ENCODE measurements at places on chromosomes 7 and 10.
A peak's percentile ranks its signal among the peaks of the same experiment; 100 is the strongest.

- peak overlapping the region; percentile 80 for H3K27ac ChIP-seq
- no peaks in the 10 kb centered on the region for H3K36me3 ChIP-seq
- peak; percentile 97 for DNase-seq
- H3K4me1 ChIP-seq: peaks cover 54% of the 10 kb centered on the region
- H3K27me3 ChIP-seq: no peaks in the 10 kb centered on the region
- H3K4me3 ChIP-seq: no peak overlapping the region
Observed at GRCh38 chr7:138245682-138246081, 169.4 kb downstream of the AKR1D1 start.

DNA sequence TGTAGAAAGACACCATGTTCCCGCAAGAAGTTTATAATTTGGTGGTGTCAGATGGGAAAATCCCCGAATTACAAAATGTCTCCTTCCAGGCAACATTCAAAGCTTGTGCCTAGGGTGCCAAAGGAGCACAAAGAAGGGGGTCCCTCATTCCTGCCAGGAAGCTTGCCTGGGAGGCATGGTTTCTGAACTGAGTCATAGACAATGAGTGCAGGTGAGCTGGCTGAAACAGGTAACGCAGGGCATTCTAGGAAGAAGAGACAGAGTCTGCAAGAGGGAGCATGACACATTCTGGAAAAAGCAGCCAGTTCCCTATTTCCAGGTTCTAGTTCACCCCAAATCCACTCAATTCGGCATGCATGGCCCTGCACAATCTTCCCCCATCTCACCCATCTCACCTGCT is 11.9 kb upstream of the CALU start:
- DNase-seq: no peak
- peaks cover 25% of the 10 kb centered on the region for H3K27me3 ChIP-seq
- H3K4me1 ChIP-seq: peaks cover 8% of the 10 kb centered on the region
- no peaks in the 10 kb centered on the region for H3K36me3 ChIP-seq
- H3K27ac ChIP-seq: no peak overlapping the region

DNA sequence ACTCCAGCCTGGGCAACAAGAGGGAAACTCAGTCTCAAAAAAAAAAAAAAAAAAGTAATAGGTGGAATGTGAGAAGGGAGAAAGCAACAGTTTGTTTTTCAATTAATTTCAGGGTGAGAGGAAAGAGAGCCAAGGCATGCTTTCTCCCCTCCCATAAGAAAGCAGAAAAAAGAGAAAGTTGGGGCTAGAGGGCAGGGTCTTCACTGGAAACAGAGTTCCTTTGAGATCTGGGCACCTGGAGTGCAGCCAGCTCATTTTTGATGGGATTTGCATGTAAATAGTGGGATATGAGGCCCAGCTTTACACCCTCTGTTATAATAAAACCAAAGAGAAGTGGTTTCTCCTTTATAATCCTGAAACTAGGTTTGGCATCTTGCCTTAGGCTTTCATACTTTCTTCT is 13.8 kb upstream of the STOX1 start:
- H3K4me3 ChIP-seq: no peak overlapping the region
- H3K27me3 ChIP-seq: no peaks in the 10 kb centered on the region
- no peaks in the 10 kb centered on the region for H3K36me3 ChIP-seq
- H3K4me1 ChIP-seq: peaks cover 14% of the 10 kb centered on the region
- DNase-seq: no peak

DNA sequence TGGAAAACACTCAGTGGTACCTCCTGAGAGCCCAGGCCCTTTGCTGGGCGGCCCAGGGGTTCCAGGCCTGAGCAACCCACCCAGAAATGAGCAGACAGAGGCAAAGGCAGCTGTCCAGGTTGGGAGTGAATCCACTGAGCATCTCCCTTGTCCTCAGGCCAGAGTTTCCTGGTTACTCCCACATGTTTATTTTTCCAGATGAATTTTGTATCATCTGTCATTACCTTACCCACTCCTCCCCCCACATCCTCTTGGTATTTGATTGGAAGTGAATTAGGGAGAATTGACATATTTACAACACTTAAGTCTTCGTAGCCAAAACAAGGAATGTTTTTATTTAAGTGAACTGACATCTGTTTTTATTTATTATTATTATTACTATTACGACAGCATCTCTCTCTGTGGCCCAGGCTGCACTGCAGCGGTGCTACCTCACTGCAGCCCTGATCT is 13.2 kb upstream of the LMBR1 start:
- 0 out of 3 replicates have a peak, but pooled peaks cover 4% of the 10 kb centered on the region for H3K27me3 ChIP-seq
- DNase-seq: no peak
- no peak overlapping the region for H3K4me3 ChIP-seq
- no peaks in the 10 kb centered on the region for H3K36me3 ChIP-seq

DNA sequence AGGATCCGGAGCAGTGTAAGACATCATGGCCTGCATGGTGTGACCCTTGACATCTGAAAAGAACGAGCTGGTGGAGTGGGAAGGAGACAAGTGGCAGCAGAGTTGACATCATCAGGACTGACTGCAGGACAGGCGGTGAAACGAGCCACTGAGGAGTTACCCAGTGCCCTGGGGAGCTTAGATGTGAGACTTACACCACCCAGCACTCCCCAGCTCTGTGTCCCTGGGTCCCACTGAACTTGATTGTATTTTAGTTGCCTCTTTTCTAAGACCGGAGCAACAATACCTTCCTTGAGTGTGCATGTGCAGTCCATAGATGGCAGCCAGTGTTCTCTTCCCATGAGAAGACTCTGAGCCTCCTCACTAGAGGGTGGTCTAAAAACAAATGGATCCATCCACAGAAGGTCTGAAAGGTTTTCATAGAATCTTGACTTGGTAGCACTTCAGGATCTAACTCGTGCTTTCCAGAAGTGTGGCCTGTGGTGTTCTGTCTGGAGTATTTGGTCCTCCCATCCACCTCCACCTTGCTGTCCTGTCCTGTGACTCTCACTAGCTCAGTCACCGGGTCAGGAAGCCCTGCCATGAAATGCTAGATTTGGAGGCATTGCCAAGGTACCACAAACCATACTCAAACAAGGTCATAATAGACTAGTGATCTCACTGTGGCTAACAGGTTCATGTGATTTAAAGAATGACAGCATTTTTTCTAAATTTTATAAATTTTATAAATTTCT is 59.0 kb downstream of the IKZF1 start:
- no peak overlapping the region for H3K27ac ChIP-seq
- DNase-seq: no peak
- no peaks in the 10 kb centered on the region for H3K27me3 ChIP-seq
- no peak overlapping the region for H3K4me3 ChIP-seq
- no peaks in the 10 kb centered on the region for H3K36me3 ChIP-seq

- no peaks in the 10 kb centered on the region for H3K36me3 ChIP-seq
- peaks cover 42% of the 10 kb centered on the region for H3K27me3 ChIP-seq
- no peak overlapping the region for H3K4me3 ChIP-seq
Observed at GRCh38 chr7:157627646-157628045, 290.8 kb downstream of the DNAJB6 start.

- no peak for DNase-seq
- H3K4me3 ChIP-seq: no peak overlapping the region
- no peaks in the 10 kb centered on the region for H3K27me3 ChIP-seq
- no peaks in the 10 kb centered on the region for H3K4me1 ChIP-seq
- no peak overlapping the region for H3K27ac ChIP-seq
Observed at GRCh38 chr7:84105586-84105985, 89.0 kb downstream of the SEMA3A start.
